AML-193 (cell line): ENCODE measurements at places on chromosomes 7 and 10.

- no peak for DNase-seq
Measured at GRCh38 chr10:109975244-109976190, 32.3 kb upstream of the ADD3 start.

DNA sequence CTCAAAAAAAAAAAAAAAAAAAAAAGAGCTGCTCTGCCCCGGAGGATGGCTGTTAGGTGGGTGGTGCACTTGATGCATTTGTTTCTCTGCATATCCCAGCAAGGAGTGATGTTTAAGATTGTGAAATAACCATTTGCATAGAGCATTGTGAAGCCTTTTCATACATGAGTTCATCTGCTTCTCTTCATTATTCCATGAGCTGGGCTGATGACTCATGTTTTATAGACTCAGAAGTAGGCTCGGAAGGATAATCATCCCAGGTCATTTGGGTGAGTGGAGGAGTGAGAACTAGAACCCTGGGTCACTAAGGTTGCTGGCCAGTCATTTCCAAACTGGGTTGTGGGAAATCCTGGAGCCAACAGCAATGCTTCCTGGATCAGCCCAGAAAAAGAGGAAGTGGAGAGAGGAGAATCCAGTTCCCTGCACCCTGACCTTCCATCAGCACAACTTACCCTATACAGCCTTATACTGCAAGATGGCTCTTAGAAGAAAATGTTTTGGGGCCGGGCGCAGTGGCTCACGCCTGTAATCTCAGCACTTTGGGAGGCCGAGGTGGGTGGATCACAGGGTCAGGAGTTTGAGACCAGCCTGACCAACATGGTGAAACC, 45.3 kb downstream of the TACC2 start:
- DNase-seq, result no peak

DNA sequence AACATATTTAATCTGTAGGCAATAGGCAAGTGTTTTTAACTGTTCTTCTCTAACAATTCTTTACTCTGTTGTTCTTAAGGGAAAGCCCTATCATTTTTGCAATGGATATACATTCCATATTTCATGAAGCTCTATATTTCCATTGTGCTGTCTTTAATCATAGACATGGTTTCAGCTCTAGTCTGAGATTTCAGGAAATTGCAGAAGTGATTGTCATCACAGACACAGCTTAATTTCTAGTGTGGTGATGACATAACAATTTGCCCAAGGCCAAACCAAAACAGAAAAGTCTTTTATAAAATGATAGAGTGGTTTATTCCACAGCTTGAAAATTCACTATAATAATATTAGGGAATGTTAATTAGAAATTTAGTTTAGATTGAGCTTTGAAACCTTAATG, 494.1 kb upstream of the SEMA3A start:
- no peak for DNase-seq

GRCh38 chr7:84394219-84394618, 199.6 kb upstream of the SEMA3A start:
- DNase-seq, result no peak

GRCh38 chr10:89241486-89242344, 9.9 kb downstream of the LIPA start:
- peak; percentile 24 for DNase-seq

DNA sequence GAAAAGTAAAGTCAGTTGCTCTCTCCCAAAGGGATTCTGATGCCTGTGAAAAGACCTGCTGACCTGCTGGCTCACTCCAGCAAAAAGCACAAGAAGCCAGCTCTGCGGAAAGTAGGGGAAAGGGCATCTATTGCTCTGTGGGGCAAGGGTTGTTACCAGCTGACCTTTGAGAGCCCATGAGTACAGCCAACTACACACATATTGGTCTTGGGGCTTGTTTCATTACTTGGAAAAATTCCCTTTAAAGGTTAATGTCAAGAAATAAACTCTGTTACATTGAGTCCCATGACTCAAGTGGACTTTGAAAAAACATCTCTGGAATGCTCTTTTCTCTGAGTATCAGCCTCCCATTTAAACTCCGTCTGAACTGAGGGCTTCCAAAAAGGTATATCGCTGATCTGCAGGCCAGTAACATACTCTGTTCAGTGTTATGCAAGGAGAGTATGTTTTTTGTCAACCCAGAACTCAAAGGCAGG, 53.2 kb downstream of the PANK1 start:
- no peak for DNase-seq

DNA sequence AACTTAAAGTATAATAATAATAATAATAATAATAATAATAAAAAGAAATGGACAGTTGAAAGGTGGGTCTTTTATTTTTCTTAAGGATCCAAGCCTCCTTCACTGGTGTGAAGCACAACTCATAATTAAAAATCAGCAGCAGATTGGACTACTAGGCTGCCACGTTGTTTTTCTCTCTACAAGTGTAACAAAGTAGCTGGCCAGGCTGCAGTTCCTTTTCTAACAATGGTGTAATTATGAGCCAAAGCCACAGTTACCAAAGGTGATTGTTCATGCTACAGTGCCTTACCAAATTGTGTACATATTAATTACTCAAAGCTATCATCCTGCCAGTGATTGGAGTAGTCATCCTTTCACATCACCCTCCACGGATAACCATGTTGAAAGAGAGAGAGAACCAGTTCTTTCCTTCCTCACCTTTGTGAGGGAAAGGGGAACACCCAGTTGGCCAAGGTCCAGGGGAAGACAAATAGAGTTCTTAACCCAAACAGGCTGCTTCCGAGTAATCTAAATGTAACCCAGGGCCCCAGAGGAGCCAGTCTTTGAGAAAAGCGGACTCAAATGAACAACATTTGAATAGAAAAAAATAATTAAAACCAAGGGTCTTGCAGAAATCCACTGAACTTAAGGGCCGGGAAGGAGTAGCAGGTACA, 86.3 kb upstream of the NPS start:
- DNase-seq, result no peak

DNA sequence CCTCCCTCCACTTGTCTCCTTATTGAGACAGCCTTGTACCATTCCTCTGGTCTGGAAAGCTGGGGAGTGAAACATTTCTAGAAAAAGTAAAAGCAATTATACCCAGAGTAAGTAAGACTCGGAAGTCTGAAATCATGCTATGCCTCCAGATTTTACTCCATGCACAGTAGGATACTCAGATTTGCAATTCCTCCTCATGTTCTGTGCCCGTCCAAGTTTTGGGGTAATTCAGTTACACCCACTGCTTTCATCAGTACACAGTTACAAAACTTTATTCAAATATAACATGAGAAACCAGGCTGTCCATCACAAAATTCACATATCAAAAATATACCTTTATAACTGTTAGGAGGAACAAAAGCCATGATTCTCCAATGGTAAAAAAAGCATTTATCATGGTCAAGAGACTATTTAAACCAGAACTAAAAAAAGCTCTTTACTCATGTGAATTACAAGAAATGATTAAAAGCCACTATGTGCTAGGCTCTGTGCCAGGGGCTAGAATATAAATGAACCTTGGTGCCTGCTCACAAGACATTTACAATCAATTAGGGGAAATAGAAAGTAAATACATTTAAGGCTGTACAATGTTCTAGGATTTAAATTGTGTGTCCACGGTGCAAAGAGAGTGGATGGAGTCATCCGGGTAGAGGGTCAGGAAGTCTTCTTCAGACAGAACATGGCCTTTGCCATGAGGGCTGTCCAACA, 320.2 kb downstream of the ELMO1 start:
- DNase-seq, result no peak

DNA sequence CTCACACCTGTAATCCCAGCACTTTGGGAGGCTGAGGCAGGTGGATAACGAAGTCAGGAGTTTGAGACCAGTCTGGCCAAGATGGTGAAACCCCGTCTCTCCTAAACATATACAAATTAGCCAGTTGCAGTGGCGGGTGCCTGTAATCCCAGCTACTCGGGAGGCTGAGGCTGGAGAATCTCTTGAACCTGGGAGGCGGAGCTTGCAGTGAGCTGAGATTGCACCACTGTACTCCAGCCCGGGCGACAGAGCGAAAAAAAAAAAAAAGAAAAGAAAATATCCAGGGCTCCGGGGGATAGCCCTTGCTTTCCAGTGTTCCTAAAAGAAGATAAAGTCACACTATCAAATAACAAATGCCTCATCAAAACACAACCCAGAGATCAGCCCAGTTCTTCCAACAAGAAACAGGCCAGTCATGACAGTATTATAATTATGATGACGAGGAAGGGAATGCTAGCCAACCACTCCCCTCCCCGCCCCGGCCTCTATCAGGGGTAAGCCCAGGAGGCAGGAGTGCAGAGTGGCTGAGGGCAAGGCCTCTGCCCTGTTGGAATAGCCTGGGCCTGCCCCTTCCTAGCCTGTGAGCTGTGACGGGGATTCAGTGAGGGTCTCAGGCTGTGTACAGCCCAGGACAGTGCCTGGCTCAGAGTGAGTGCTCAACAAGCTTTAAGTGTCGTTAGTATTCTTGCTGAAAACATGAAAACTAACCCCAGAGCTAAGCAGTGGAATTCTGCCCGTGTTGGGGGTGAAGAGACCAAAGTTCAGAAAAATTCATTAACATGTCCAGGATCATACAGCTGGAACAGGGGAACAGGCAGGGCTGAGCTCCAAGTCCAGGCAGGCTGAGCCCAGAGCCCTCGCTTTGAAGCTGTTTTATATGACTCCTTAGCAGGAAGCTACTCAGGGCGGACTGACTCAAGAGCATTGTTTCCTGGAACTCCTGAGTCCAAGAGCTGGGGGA, 54.3 kb downstream of the FAM241B start:
- DNase-seq, result no peak

GRCh38 chr10:126448091-126448490, 59.8 kb upstream of the ADAM12 start:
- DNase-seq, result no peak

DNA sequence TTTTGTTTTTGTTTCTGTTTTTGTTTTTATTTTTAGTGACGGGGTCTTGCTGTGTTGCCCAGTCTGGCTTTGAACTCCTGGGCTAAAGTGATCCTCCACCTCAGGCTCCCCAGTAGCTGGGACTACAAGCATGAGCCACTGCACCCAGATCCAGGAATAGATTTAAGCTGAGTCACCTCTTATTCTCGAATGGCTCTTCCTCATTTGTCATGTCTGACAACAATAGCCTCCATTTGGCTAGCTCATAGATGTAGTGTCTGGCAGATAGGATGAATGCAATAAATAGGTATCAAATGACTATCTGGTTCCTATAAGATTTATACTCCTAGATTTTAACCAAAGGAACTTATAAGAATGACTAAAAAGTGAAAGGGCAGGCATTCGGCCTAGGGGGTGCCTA, 172.9 kb downstream of the TMEM26 start:
- DNase-seq, result no peak

DNA sequence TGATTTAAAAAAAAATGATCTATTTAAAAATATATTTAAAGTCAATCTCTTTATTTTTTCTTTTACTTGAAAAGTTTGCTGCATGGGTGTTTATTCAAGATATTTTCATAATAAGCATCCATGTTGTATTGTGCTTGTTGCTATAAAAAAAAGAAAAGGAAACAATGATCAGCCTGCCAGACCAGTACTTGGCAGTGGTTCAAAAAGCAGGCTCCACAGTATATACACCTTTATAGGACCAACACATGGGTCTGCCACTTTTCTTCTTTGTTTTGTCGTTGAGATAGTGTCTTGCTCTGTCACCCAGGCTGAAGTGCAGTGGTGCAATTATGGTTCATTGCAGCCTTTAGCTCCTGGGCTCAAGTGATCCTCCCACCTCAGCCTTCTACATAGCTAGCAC, 228.0 kb downstream of the TWIST1 start:
- no peak for DNase-seq

DNA sequence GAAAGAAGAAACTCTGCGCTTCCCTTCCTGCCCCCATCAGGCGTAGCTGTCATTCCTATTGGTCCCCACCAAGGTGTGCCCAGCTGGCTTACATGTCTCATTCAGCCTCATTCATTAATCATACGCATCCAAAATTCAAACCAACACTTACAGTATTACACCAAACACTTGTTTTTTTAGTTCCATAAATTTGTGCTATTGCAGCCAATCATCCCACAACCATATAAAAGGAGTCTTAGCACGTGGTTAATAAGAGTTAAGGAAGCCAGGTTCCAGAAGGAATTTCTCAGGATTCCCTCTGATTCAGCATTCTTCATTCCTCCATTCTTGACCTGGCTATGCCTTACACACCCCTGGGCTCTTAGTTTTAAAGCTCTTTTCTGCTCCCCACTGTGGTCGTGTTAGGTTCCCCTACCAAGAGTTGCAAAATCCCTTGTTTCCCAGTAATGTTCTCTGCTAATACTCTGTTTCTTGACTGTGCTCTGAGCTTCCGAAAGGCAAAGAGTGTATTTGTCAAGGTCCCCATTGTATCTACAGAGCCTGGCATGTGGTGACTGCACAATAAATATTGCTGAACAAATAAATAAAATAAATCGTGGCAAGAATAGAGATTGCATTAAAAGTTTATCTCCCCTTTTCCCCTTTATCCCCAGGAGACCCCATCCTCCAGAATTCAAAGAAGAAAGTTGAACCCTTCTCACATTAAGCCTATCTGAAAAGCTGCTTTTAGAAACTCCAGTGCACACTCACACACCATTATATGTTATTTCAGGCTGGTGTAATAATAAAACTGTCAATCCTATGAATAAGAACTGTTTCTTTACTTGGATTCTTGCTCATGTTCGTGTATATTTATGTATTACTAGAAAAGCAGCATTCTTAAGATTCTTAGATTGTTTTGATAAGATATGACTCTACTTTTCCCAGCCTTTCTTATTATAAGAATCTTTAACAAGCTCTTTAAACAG, 514.4 kb downstream of the INHBA start:
- DNase-seq, result no peak

GRCh38 chr10:107427016-107427415, 262.5 kb upstream of the SORCS1 start:
- no peak for DNase-seq

DNA sequence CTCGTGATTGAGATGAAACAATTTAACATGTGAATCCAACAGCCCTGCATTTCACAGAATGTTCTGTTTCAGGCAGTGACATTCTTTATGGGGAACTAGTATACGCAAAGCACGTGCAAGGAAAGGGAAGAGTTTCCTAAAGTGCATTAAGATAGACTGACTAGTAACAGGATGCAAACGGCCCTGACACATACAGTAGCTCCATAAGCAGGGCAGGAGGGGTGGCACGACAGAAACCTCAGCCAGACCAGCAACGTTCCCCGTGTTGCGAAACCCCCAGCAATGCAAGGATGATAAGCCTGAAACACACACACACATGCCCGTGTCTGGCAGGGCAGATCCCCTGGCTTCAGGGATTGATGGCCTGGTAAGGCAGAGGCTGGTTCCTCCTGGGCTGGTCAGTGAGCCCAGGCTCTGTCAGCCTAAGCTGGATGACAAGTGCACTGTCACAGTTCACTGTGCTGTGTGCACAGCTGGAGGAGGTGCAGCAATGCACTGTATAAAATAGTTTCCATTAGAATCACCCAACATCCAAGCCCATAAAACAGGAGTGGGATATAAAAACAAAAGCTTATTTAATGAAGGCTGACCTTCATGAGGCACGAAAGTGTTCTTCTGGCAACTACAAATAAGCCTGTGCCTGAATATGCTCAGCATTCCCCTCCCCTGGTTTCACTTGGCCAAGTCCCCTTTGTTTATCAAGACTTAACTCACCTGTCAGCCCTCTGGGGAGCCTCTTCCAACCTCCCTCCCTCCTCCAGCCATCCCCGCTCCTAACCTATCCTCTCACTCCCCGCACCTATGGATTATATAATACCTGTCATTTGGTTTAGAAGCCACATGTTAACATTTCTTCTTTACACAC, 88.8 kb downstream of the GSAP start:
- peak; percentile 94 for DNase-seq

- DNase-seq, result no peak
Measured at GRCh38 chr10:50312464-50313437, 61.4 kb upstream of the ASAH2 start.
